Suppressor macrophage (primary cell): ENCODE measurements at places on chromosomes 7 and 10.

GRCh38 chr10:17031637-17032635, 97.7 kb downstream of the CUBN start:
- DNase-seq: peak; percentile 48

- DNase-seq: no peak
These were observed 38.2 kb upstream of the ANK3 start for GRCh38 chr10:60427709-60428386.

DNA sequence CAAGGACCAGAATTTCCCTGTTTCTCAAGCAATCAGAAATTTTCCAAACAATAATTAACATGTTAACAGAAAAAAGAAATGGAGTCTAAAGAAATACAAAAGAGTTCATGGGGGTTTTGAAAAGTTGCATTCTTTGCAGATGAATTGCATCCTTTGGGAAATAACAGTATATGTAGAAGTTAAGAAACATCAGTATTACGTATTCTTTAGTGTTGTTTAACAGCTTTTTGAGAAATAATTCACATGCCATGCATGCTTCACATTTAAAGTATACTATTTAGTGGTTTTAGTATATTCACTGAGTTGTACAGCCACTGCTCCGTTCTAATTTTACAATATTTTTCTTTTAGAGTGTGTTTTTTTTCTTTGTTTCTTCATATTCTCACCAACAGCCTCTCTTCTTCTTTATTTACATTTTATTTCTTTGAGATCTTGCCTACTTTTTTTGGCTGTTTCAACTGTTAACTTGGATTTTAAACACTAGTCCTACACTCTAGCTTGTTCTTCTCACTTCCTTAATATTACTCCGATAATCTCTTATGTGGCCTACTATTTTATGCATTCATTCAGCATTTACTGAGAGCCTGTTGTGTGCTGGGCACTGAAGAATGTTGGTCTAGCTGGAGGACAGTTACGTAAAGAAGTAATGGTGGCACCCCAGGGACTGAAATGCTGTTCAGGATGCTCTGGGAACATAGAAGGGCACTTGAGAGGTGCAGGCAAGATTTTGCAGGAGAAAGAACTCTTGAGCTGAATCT, 330.1 kb downstream of the EXOC4 start:
- no peak for DNase-seq

DNA sequence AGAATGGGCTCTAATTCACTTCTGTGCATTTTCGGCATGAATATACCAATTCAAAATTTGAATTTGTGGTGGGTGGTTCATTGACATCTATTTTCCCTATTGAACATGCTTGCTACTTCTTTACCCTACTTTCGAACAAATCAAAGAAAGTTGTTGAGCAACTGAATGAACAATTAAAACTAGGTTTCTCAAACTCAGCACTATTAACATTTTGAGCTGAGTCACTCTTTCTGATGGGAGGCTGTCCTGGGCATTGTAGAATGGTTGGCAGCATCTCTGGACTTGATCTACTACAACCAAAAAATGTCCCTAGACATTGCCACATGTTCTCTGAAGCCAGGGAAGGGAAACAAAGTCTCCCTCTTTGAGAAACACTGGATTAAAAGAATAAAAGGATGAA, 116.7 kb downstream of the COL28A1 start:
- no peak for DNase-seq

DNA sequence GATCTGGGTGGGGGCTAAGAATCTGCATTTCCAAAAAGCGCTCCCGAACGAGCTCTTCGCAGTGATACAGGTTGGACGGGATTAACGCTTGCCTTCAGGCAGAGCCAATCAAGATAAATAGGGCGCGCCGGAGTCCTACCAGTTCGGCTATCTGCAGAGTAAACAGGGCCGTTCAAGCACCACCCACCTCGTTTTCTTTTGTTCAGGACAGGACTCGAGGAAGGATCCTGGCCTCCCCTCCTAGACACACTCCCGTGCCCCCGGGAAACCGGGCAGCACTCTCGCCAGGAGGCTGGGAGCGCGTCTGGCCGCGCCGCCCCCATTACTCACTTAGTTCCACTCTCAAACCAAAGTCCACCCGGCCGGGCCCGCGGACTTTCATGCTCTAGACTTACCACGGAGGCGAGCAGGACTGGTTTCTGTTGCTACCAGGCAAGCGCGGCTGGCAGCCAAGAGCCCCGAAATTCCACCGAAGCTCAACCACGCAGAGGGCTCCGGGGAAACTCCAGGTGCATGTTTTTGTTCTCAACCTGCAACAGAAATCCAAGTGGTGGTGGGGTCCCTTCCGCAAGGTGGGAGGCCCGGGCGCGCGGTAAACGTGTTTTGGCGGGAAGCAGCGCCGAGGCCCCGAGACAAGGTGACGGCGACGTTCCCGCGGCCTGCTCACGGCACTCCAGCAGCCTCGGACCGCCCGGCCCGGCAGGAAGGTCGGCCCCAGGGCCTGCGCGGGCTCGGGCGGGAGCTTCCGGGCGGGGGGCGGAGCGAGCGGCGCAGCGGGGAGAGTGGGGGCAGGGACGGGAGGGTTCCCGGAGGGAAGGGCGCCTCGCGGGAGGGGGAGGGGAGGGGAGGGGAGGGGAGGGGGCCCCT, 12.7 kb downstream of the HNRNPF start:
- DNase-seq: peak; percentile 74

DNA sequence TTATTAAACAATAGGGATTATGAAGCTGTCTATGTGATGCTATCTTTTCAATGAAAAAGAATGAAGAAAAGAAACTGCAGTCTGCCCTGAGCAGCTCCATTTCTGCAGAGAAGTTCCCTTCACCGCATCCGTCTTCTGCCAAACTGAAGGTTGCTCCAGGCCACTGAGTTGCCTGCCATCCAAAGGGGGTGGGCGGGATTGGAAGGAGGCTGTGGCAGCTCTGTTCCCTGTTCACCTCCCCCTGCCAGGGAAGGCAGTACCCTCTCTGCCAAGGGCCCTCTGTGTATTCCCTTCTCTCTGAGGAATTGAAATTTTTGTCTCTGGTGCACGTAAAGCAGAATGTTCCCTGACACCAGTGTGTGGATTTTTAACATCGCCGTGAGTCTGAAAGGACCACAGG, 243.1 kb upstream of the GHITM start:
- DNase-seq: no peak

- DNase-seq: peak; percentile 86
These were observed 72.0 kb downstream of the SLC37A3 start for GRCh38 chr7:140326116-140326928.

GRCh38 chr10:86403183-86403797, 36.7 kb upstream of the GRID1 start:
- peak; percentile 50 for DNase-seq

DNA sequence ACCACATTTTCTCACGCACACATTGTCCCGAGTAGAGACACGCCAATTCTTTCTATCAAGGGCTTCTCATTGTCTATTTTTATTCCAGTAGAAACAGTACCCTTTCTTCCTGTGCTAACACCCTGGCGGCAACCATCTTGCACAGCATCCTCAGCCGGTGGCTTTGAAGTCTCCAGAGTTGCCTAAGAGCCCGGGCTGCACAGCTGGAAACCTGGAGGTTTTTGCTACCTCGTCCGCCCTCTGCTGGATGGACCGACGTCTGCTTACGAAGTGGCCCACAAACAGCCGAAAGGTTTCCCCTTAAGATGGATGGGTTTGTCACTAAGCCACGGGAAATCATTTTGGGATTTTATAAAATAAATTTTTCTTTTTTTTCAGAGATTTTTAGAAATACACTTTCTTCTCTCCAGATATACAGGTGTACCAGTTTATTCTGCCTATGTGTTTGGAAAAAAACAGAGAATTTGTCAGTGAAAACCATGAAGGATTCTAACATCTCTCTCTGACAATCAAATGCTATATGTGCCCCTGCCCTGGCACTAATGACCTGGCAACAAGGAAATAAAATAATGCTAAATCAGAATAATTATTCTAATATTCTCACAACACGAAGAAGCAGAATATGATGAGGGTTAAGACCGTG, 81.8 kb upstream of the FAM204A start:
- DNase-seq: peak; percentile 76

- DNase-seq: no peak
These were observed 84.2 kb downstream of the AUTS2 start for GRCh38 chr7:69682518-69682917.

- no peak for DNase-seq
These were observed 28.4 kb upstream of the FAM204A start for GRCh38 chr10:118370499-118370898.
